ENCODE measurements at places on chromosomes 5 and 9.

GRCh38 chr5:157554179-157555036 is 21.2 kb downstream of the ADAM19 start:
- DNase-seq = no peak

GRCh38 chr9:125663127-125663526 is 43.9 kb downstream of the MAPKAP1 start:
- peak; percentile 75 for DNase-seq

DNA sequence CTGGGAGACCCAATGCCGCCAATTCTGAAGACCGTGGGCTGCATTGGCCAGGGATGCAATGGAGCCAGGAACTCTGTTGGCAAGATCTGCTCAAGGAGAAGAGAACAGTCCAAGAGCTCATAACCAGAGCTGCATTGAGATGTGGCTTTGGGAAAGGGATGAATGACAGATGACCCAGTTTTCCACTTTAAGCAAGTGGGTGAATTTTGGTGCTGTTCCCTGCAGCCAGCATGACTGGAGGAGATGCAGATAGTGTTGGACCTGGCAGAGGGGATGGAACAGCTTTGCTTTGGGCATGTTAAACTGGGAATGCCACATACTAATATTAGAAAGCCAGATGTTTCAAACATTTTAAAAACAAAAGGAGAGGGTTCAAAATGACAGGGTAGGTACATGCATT is 143.1 kb downstream of the FSTL4 start:
- DNase-seq = no peak

DNA sequence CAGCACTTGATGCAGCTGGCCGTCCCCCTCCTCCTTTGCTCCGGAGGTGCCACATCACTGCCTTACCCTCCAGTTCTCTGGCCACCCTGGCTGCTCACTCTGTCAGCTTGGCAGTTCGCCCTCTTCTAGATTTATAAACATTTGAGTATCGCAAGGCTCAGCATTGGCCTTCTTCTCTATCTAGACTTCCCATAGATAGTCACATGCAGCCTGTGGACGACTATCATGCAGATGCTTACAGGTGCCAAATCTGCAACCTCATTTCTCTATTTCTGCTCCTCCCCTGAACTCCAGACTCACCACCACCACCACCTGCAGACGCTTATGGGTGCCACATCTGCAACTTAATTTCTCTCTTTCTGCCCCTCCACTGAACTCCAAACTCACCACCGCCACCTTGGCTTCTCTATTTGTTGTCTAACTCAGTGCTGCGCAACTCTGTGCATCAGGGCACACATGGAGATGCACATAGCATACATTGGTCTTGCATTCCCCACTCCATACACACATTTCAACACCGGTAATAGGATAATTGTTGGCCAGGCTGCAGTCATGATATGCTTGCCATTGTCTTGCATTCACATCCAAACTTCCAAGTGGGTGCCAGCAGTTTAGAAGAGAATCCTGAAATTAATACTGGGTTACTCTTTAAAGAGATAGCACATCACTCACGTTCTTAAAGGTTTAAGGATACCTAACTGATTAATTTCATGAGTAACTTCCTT is 1.9 kb upstream of the DAP start:
- no peak for DNase-seq

GRCh38 chr9:128092199-128092977 is 24.4 kb downstream of the SLC25A25 start:
- no peak for DNase-seq

GRCh38 chr9:211557-211956 is 3.1 kb upstream of the DOCK8 start:
- DNase-seq = no peak

GRCh38 chr9:38442473-38443096 is 18.3 kb upstream of the IGFBPL1 start:
- no peak for DNase-seq

DNA sequence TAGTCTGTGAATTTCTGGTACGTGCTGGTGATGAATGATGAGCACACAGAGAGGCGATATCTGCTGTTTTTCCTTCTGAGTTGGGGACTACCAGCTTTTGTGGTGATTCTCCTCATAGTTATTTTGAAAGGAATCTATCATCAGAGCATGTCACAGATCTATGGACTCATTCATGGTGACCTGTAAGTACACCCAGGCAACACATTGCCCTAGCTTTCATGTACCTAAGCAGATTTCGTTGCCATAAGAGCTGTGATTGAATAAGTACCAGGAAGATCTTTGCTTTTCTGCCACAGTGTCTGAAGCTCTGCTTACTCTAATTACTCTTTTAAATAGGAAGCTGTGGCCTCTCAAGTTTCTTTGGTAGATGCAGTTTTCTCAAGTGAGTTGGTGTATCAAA is 397.8 kb downstream of the ARRDC3 start:
- no peak for DNase-seq

GRCh38 chr5:26278078-26278477 is 760.3 kb downstream of the CDH9 start:
- DNase-seq = no peak

GRCh38 chr9:82242285-82242963 is 253.9 kb downstream of the SPATA31D1 start:
- no peak for DNase-seq

- DNase-seq = no peak
Measured at GRCh38 chr5:153901449-153901848, 137.3 kb downstream of the FAM114A2 start.

DNA sequence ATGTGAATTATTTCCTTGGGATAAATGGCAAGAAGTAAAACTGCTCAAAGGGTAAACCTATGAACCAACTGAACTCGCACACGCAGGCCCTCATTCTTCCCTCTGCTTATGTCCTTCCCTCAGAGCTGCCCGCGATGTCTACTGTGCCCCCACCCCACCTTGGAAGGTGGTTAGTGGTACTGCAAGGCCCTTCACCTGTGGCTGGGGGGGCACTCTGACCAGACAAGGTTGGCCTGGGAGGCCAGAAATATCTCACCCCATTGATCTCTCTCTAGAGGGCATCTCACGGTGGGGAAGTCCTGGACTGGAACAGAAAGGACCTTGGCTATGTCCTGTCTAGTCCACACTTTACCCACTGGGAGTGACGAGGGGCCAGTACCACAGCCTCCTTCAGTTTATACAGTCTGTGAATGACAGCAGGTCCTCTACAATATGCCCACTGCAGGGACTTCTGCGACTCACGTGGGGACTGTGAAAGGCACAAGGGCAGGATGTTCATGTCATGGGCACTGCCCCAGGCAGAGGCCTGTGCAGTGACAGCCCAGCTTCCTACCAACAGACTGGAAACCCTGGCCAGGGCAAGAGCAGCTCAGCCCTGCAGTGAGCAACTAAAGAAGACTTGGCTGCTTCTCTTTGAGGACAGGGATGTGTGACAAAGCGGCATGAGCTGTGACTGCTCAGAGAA is 56.8 kb upstream of the SYNPO start:
- DNase-seq = no peak

- no peak for DNase-seq
Measured at GRCh38 chr5:116942622-116943021, 368.0 kb upstream of the SEMA6A start.

GRCh38 chr5:24385070-24385469 is 259.7 kb downstream of the CDH10 start:
- DNase-seq = no peak

DNA sequence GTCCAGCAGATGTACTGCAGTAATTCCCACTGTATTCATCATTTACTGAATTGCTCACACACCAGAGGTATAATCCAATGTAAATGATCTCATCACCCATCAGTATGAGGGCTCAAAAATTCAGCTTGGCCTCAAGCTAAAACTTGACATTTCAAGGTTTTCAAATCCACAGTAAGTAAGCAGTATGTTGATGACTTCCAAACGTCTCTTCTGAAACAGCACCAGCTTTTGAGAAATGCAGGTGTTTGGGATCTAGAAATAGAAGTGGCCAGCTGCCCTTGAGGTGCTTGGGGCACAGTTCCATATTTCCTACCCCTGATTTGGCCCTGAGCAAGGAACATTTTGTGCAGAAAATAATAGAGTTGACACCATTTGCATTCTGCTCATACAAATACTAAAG is 388.0 kb upstream of the TUSC1 start:
- DNase-seq = no peak

DNA sequence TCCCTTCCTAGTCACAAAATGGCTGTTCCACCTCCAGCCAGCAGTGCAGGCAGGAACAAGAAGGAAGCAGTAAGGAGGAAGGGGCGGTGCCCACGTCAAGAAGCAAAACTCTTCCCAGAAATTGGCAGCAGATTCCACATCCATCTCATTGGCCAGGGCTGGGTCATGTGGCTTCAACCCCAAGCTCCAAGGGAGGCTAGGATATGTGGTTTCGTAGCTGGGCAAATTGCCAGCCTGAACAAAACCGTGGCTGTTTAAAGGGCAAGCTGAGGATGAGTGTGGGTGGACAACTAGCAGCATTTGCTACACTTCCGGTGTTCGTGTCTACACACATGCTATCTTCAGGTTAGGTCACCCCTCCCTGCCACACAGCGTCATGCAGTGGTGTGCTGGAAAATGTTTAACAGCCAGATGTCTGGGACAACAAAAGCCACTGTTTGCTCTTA is 92.1 kb upstream of the MAP1B start:
- no peak for DNase-seq

GRCh38 chr9:116282597-116282996 is 129.0 kb downstream of the PAPPA start:
- no peak for DNase-seq

GRCh38 chr5:149345147-149345891 is at the start of gene GRPEL2:
Gene GRPEL2 (plus strand): TSS chr5:149345499. CDS start chr5:149345540, 41 bp downstream.
- DNase-seq = peak; percentile 98

DNA sequence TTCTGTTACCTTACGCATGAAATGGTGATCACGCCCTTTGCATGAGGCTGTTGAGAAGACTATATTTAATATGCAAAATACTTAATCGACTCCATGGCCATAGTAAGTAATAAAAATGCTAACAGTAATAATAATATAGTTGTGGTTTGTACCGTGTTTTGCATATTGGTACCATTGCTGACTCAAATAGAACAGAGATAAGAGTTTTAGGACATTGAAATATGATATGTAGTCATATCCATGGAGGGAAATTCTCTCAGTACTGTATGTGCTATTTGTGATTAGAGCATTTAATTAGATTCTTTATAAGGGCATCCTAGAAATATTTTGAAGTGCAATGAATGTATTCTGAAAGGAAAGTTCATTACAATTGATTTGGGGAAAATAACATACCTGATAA is 41.9 kb downstream of the CFAP90 start:
- no peak for DNase-seq

DNA sequence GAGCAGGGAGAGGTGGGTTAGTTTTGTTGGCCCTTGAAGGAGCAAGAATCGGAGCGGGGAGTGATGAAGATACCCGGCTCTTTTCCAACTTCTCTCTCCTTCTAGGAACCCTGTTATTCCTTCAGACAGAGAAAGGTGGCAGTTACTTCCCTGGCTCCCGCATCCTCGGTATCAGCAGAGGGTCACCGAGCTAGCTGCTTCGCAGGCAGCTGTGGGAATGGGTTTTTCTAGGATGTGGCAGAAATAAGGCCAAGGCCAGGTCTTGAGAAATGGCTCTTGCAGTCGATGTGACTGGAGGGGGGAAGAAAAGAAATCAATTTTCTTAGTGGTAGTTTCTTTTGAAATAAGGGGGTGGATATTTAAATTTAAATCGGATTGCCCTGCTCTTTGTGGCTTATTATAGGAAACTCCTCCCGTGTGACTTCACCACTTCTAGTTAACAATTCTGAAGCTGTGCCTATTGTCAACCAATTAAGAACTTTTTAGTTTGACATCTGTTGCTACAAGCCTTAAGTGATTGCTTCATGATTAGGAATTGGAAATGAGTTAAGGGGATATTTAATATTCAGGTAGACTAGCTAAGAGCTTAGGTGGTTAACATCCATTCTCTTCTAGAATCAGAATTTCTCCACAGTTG is 1.4 kb downstream of the SAP30L start:
- no peak for DNase-seq

- DNase-seq = no peak
Measured at GRCh38 chr5:100771181-100771580, 131.9 kb downstream of the ST8SIA4 start.

DNA sequence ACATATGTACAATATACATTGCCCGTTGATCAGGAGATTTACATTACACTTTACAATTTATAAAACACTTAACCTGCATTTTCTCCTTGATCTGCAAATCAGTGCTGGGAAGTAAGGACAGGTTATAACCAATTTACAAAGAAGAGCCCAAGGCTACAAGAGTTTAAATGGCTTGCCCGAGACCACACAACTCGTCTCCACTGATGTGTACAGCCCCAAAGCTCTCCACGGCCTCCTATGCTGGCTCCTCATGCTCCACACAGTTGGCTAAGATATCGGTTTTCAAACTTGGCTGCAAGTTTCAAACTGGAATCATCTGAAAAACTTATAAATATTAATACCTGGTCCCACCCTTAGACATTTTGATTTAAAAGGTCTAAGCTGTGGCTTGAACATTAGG is 10.3 kb downstream of the ACTL7B start:
- DNase-seq = no peak

DNA sequence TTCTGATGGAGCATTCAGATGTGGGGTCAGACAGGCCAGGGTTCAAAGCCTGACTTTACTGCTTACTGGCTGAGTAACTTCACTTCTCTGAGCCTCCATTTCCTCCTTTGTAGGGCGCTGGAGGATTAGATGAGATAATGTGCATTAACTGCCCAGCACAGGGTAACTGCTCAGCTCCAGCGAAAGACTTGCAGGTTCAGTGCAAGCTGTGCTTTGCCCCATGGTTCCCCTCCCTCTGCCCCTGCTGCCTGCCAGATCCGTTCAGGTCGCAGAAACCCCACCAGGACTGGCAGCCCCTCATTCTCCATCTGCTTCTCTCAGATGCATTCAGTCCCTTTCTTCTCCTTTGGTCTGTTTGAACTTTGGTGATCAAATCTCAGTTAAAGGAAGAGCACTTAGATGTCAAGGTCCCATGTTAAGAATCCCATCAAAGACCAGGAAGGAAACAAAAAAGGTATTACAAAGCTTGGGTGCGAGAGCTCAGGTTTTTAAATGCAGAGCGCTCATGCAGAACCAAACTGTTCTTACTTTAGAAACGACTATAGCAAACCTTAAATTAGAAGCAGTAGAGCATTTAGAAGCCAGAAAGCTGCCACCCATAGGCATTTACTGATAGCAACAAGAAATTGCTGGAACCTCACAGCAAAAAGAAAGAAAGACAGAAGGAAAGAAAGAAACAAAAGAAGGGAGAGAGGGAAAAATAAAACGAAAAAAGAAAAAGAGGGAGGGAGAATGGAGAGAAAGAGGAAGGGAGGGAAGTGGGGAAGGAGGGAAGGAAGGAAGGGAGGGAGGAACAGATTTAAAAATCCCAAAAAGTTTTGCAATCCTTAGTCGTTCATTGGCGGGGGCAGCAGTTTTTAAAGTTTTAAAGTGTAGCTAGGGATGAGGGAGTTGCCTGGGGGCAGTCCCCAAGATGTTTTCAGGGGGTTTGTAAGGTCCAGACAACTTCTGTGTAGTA is 23.5 kb downstream of the AFAP1L1 start:
- DNase-seq = no peak

GRCh38 chr9:81772144-81772543 is 82.8 kb upstream of the TLE1 start:
- no peak for DNase-seq

- DNase-seq = no peak
Measured at GRCh38 chr5:176606032-176606431, 3.9 kb downstream of the GPRIN1 start.

All from activated CD4-positive, alpha-beta T cell treated with anti-CD3 and anti-CD28 coated beads, Interleukin-10, Interleukin-2, amounts not matched to agents 100 ng/mL and 50 ng/mL, durations not matched to agents 16 hours and 8 hours (primary cell).